CD4-positive, alpha-beta memory T cell (primary cell): ENCODE measurements at places on chromosomes 16 and 17.

GRCh38 chr16:65743558-65743957, 621.7 kb upstream of the CDH11 start:
- no peak overlapping the region for H3K27ac ChIP-seq
- no peaks in the 10 kb centered on the region for H3K27me3 ChIP-seq
- no peaks in the 10 kb centered on the region for H3K4me1 ChIP-seq
- no peak for DNase-seq
- no peaks in the 10 kb centered on the region for H3K36me3 ChIP-seq

DNA sequence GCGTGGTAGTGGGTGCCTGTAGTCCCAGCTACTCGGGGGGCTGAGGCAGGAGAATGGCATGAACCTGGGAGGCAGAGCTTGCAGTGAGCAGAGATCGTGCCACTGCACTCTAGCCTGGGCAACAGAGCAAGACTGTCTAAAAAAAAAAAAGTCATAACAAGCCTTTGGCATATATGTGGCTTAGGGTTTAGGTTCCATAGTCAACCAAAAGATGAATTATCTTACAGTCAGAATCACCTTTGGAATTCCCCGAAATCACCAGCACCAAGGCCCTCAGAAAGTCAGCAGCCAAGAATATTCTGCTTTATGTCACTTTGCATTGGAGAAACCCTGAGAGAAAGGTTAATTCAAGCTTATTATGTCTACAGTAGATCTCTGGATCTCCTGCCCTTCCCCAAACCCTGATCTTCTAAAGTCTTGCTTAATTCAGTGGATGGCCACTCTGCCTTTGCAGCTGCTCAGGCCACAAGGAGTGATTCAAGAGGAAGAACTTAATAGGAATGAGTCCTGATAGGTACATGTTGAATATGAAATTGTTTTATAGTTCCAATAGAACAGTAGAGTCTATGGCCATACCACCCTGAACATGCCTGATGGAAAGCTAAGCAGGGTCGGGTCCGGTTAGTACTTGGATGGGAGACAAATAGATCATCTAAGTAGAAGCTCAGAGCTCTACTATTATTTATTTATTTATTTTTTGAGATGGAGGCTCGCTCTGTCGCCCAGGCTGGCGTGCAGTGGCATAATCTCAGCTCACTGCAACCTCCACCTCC, 196.0 kb upstream of the CACNG5 start:
- no peaks in the 10 kb centered on the region for H3K27me3 ChIP-seq
- H3K27ac ChIP-seq = no peak overlapping the region
- peaks cover 6% of the 10 kb centered on the region for H3K4me1 ChIP-seq
- H3K4me3 ChIP-seq = no peak overlapping the region
- H3K36me3 ChIP-seq = peaks cover 7% of the 10 kb centered on the region

GRCh38 chr16:57115514-57116182, 23.3 kb downstream of the CPNE2 start:
- no peak overlapping the region for H3K27ac ChIP-seq
- H3K36me3 ChIP-seq = no peaks in the 10 kb centered on the region
- no peak overlapping the region for H3K4me3 ChIP-seq
- H3K4me1 ChIP-seq = no peaks in the 10 kb centered on the region

- no peaks in the 10 kb centered on the region for H3K27me3 ChIP-seq
- H3K27ac ChIP-seq = no peak overlapping the region
- no peak overlapping the region for H3K4me3 ChIP-seq
- no peaks in the 10 kb centered on the region for H3K36me3 ChIP-seq
Measured at GRCh38 chr16:9053006-9053601, 38.3 kb upstream of the HAPSTR1 start.

DNA sequence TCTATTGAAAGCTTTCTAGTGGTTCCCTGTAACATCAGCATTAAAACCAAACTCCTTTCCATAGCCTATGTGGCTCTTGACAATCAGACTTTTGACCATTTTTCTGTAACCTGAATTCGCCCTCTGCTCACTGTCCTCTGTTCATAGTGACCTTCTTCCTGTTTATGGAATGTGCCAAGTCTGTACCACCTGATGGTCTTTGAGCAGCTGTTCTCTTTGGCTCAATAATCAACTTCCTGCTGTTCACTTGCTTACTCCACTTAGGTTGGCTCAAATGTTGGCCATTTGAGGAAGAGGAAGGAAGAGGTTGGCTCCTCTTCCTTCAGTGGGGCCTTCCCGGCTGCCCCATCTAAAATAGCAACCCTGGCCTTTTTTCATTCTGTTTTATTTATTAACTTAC, 251.5 kb downstream of the CA10 start:
- no peak overlapping the region for H3K27ac ChIP-seq
- H3K4me3 ChIP-seq = no peak overlapping the region
- DNase-seq = no peak
- no peaks in the 10 kb centered on the region for H3K36me3 ChIP-seq
- H3K27me3 ChIP-seq = no peaks in the 10 kb centered on the region

DNA sequence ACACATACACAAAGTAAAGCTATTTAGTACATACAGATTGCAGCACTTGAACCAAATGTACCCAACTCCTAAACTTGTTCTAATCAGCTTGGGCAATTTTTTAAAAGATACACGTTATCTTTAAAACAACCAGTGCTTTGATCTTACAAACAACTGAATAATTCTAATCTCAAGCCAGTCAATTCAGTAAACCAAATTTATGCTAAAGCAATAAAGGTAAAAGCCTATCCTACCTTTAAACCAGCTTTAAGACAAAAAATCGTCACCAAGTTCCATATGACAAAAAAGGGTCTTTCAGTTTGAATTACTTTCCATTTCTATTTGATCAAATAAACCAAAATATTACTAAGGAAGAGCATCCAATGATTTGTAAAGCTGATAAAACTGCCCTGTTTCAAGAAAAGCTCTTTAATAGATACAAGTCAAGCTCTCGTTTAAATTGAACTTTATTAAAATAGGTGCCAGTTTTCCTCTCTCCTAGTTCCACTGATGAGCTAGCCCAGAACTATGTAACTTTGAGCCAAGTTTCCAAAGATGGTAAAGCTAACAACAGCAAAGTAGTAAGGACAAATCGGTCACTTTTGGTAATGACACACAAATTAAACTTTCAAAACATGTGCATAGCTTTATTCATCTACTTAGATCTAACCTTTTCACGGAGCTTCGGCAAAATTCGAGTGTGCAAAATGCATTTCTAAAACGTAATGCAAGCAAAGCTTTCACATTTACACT, 10.2 kb downstream of the CRYBA1 start:
- no peak overlapping the region for H3K4me3 ChIP-seq
- no peaks in the 10 kb centered on the region for H3K27me3 ChIP-seq
- no peaks in the 10 kb centered on the region for H3K4me1 ChIP-seq
- peaks cover 10% of the 10 kb centered on the region for H3K36me3 ChIP-seq
- no peak for DNase-seq

DNA sequence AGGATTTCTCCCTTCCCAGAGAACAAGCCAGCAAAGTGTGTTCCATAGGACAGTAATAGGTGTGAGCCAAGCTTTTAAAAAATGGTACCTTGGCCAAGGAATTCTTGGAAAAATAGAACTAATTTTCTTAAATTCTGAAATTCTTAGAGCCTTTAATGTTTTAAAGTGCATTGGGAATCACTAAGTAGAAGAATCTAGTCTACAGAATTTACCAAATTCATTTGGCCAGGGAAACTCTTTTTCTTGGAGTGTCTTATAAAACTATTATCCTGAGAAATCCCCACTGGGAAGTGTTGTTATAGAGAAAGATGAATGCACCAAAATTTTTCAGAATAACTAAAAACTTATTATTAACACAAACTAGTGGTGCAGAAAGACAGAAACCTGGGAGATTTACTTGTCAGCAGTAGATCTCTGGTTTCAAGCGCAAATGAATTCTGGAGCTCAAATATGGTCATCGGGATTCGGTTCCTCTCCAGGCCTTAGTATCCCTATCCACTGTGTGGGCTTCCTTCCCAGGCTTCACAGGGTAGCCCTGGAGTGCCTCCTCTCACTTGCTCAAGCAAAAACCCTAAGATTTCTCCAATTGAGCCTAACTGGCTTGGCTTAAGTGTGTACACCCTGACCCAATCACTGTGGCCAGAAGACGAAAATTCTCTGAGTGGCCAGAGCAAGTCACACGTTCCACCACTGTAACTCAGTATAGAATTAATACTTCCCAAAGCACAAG, 217.8 kb downstream of the CHD9NB start:
- H3K36me3 ChIP-seq = no peaks in the 10 kb centered on the region
- H3K27ac ChIP-seq = no peak overlapping the region
- no peaks in the 10 kb centered on the region for H3K4me1 ChIP-seq

- H3K27me3 ChIP-seq = no peaks in the 10 kb centered on the region
- no peaks in the 10 kb centered on the region for H3K36me3 ChIP-seq
- H3K4me1 ChIP-seq = peaks cover 9% of the 10 kb centered on the region
- H3K4me3 ChIP-seq = no peak overlapping the region
Measured at GRCh38 chr16:19375561-19376158, 42.0 kb upstream of the TMC5 start.

DNA sequence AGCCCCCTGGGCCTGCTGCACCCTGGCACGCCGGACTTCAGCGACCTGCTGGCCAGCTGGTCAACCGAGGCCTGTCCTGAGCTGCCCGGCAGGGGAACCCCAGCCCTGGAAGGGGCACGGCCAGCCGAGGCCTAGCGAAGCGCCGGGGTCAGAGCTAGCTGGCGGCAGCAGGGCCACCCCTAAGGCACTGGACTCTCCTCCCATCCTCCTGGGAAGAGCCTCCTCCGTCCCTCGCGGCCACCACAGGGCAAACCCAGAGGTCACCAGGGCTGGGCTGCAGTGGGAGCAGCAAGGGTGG, 2.3 kb downstream of the PERCC1 start:
- no peak overlapping the region for H3K27ac ChIP-seq
- H3K4me3 ChIP-seq = no peak overlapping the region
- no peak for DNase-seq
- H3K27me3 ChIP-seq = no peaks in the 10 kb centered on the region

GRCh38 chr16:53937161-53937880, 233.4 kb downstream of the FTO start:
- H3K27me3 ChIP-seq = no peaks in the 10 kb centered on the region
- no peak overlapping the region for H3K4me3 ChIP-seq
- no peaks in the 10 kb centered on the region for H3K4me1 ChIP-seq
- no peak overlapping the region for H3K27ac ChIP-seq

GRCh38 chr16:30567991-30568638, 3.4 kb downstream of the ZNF688 start:
- peak overlapping the region; percentile 77 for H3K27ac ChIP-seq

DNA sequence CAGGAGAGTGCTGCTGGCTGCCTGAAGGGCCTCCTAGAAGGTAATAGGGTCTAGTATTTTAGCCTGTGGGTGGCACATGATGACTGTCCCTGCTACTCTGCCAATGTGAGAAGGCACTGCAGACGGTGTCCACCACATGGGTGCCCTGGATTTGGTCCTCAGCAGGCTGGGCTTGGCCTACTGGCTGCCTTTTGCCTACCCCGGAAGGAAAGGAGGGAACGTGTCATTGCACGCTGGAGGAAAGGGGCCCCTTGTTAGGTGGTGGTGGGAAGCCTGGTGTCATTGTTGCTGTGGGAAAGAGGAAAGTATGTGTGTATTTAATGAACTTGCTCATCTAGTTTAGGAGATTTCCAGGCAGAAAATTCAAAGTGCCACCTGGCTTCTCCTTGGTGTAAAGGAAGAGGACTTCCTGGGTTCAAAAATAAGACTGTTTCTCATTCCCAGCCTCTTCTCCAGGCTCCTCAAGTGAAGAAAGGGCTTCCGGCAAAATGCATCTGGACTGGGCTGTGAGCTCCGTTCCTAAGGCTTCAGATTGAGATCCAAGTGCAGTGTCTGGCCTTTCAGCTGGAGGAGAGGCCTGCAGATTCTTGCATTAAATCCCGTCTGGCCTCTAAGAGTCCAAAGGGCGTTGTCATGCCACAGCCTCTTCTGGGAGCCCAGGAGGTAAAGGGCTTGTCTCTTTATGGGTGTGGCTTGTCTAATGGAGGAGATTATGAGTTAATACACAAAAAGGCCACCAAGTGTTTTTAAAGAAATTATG, 55.1 kb downstream of the RPTOR start:
- peaks cover 39% of the 10 kb centered on the region for H3K4me1 ChIP-seq
- H3K4me3 ChIP-seq = no peak overlapping the region
- H3K27ac ChIP-seq = no peak overlapping the region
- no peak for DNase-seq
- H3K36me3 ChIP-seq = no peaks in the 10 kb centered on the region
- no peaks in the 10 kb centered on the region for H3K27me3 ChIP-seq

DNA sequence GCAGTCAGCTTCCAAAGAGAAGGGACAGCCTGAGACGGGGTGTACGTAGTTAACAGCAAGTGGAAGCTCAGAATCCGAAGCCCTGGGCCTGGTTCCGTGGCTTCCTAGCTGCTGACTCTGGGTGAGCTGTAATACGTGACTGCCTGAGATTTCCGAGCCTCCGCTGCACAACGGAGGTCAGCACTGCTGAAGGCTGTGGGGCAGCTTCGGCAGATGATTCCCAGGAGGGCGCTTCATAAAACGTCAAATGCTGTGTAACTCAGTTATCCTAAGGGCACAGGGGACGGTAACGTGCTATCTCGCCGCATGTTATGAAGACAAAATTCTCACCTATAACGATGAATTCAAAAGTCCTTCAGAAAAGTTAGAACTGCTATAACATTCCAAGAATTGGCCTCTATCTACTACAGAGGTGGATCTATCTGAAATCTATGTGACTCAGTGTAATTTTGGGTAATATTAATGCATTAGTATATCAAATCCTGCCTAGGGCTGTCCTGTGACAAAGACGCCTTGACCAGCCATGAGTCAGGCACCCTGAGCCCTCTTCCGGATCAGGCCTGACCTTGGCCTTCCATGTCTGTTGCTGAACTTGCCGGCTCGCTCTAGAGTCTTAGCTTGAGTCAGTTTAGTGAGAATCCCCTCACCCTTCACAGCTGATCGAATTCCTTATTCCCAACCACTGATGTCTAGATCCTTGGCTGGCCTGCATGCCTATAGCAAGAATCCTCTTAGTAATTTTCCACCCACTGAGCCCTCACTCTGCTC, 43.5 kb downstream of the MARF1 start:
- H3K4me3 ChIP-seq = no peak overlapping the region
- no peak overlapping the region for H3K27ac ChIP-seq
- H3K36me3 ChIP-seq = peaks cover 99% of the 10 kb centered on the region
- peaks cover 8% of the 10 kb centered on the region for H3K4me1 ChIP-seq

DNA sequence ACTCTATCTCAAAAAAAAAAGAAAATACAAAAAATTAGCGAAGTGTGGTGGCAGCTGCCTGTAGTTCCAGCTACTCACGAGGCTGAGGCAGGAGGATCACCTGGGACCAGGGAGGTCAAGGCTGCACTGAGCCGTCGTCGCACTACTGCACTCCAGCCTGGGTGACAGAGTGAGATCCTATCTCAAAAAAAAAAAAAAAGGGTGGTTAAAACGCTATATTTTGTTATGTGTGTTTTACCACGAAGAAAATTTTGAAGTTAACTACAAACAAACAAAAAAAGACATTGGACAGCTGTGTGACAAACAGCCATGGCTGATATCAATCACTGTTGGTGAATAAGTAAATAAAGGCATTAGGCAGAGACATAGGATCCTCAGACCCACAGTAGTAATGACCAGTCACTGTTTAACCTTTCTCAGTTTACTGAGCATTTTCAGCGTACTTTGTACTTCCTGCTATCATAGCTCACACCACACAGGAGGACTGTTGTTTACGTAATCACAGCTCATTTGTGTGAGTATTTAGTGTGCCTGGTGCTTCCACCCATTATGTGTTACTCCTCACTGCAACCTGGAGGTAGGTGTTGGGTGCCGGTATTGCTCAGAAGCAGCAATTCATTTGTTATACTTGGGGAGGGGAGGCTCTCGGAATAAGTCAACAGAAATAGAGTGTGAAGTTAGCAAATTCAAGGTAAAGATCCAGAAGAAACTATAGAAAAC, 55.4 kb downstream of the COPRS start:
- H3K27me3 ChIP-seq = no peaks in the 10 kb centered on the region
- H3K4me1 ChIP-seq = no peaks in the 10 kb centered on the region
- no peak overlapping the region for H3K27ac ChIP-seq
- DNase-seq = no peak
- no peaks in the 10 kb centered on the region for H3K36me3 ChIP-seq
